Kidney epithelial cell (primary cell): ENCODE measurements at places on chromosomes 12 and 14.

DNA sequence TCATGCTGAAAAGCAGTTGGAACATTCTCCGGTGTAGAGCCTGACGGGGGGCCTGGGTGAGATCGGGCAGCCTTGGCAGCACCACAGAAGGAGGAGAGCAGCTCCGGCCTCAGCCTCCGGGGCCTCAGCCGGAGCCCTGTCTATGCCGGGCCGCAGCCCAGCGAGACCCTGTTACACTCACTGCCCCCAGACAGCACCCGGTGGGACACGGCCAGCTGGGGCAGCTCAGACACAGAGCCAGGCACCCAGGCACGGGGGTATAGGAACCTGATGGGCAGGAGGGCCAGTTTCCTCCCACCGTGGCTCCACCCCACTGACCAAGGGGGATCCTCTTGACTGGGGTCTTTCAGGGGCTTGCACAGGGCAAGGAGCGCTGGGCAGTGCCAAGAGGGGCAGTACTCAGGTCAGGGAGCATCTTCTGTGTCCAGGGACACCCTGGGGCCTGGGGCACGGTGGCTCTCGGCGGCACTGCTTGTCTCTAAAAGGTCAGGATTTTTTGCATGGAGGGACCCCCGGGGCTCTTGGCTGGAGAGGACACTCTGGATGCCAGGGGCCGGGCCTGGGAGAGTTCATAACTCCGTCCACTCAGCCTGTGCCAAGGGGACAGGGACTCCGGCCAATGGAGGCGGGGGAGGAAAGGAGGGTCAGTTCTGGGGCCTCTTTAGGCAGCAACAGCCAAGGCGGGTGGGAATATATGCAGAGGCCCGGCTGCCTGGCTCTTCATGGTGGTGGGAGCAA lies 9.4 kb downstream of the INF2 start:
- DNase-seq, result no peak

GRCh38 chr12:92597997-92598396 lies 104.8 kb upstream of the PLEKHG7 start:
- no peak for DNase-seq

- no peak for DNase-seq
Measured at GRCh38 chr12:15691388-15691787, 97.8 kb downstream of the EPS8 start.

DNA sequence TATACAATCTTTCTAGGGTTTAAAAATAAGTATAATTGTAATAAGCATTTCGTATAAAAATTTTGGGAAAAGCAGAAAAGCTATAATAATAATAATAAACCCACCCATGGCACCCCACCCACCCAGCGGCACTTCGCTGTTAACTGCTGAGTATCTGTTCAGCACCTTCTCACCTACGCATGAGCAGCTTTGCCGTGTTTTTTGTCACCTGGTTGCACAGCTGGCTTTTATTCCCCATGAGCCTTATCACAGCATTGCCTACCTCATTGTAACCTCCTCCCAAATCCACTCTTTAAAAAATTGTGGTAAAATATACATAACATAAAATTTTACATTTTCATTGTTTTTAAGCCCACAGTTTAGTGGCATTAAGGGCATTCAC lies 34.7 kb downstream of the CYP46A1 start:
- DNase-seq, result no peak

DNA sequence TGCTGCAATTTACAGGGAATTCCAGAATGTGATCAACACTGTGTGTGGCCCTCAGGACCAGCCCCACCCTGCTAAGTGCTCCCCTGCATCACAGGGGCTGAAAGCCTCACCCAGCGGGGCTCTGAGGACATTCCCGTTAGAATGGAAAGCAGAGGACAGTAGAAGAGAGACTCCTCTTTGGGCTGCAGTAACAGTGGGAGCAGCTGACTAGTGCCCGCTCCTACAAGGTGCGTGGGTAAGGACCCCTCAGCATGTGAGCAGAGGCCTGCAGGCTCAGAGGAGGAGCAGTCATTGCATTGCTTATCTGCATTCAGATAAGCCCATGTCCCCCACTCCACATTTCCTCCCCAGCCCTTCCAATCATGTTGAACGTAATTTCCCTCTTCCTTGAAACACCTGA lies 120.1 kb downstream of the ITPR2 start:
- DNase-seq, result no peak

DNA sequence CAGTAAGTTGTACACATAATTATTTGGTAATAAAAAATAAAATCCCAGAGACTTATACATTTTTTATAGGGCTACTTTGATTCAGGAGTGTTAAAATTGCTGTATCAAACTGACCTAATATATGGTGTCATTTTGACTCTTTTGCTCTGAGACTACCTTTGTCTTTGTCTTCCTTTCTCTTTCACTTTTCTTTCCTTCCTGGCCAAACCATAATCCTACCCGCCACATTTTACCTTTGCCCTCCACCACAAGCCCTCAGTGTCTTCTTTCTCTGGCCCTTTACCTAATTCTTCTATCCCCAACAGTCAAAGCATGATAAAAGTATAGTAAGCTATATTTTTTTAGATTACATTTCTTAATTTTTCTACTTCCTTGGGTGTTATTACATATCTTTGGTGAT lies 62.0 kb downstream of the CAND1 start:
- DNase-seq, result no peak

DNA sequence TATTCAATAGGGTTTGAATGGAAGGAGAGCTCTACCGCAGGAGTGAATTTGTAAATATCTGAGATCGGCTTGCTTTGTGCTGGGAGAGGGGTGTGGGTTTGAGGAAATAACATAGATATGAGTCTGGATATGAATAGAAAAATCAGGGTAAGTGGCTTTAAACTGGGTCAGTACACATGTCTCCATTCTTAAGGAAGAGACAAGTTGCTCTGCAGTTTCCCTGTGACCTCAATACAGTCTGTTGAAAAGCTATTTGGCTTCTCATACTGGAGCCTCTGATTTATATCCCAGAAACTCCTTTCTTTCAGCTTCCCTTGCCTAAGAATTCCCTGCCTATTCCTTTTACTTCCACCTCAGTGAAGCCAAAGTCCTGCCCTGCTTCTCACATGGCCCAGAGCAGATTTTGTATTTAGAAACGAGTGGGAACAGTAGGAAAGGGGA lies 153.5 kb upstream of the ATF7IP start:
- no peak for DNase-seq
